ENCODE measurements at places on chromosomes 4 and X. TPM values are rescaled to one million over a fixed set of nuclear protein-coding genes. Genes with fewer than 3 reads are reported as not detected.

DNA sequence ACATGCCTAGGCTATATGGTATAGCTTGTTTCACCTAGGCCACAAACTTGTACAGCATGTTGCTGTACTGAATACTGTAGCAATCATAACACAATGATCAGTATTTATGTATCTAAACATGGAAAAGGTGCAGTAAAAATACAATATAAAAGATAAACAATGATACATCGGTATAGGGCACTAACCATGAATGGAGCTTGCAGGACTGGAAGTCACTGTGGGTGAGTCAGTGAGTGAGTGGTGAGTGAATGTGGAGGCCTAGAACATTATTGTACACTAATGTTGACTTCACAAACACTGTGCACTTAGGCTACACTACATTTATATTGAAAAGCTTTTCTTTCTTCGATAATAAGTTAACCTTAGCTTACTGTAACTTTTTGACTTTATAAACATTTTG lies 45.6 kb upstream of the ANK2 start:
- no peaks in the 10 kb centered on the region for H3K4me1 ChIP-seq
- H3K27me3 ChIP-seq: no peaks in the 10 kb centered on the region
- H3K27ac ChIP-seq: no peak overlapping the region
- H3K36me3 ChIP-seq: no peaks in the 10 kb centered on the region

GRCh38 chr4:105014234-105014633 lies 132.4 kb upstream of the TET2 start:
- H3K36me3 ChIP-seq: no peaks in the 10 kb centered on the region
- H3K27ac ChIP-seq: no peak overlapping the region
- DNase-seq: no peak
- no peaks in the 10 kb centered on the region for H3K27me3 ChIP-seq
- no peak overlapping the region for H3K4me3 ChIP-seq
- no peaks in the 10 kb centered on the region for H3K4me1 ChIP-seq

GRCh38 chr4:41853973-41854372 lies 81.3 kb upstream of the TMEM33 start:
- H3K4me3 ChIP-seq: no peak overlapping the region
- H3K27me3 ChIP-seq: peaks cover 12% of the 10 kb centered on the region
- DNase-seq: no peak
- H3K27ac ChIP-seq: no peak overlapping the region

GRCh38 chr4:82648356-82648755 lies 86.6 kb upstream of the TMEM150C start:
- no peaks in the 10 kb centered on the region for H3K27me3 ChIP-seq
- H3K4me3 ChIP-seq: no peak overlapping the region
- no peaks in the 10 kb centered on the region for H3K4me1 ChIP-seq
- no peak overlapping the region for H3K27ac ChIP-seq
- no peak for DNase-seq

DNA sequence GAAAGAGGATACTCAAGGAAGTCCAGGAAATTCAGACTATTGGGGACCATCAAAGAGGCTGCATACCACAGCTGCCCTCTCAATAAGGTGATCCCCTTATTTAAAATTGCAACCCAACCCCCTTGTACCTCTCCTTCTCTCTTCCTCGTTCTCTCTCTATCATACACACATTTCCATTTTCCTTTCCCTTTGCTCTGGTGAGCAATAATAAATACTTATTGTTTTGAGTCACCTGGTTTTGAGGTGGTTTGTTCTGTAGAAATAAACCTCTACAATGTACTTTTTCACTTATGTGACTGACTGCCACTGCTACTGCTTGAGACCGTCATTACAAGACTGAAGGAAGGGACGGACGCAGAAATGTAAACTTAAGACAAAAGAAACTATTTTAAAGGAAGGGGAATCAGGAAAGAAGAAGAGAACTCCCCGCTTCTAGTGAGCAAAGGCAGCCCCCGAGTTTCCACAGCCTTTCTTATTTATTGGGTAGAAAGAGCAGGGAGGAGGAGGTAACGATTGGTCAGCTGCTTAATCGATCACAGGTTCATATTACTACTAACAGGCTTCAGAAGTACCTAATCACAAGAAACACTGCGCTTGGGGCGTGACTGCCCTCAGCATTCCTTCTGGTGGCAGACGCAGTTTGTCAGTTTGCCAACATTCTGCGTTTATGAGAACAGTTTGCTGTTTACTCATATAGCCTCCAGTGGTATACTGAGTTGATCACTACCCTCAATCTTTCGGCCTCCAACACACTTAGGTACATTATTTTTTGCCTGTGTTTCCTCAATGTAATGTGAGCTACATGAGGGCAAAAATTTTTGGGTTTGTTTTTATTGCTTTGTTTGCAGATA lies 16.9 kb upstream of the TMEM165 start:
- no peaks in the 10 kb centered on the region for H3K4me1 ChIP-seq
- H3K4me3 ChIP-seq: no peak overlapping the region
- H3K36me3 ChIP-seq: no peaks in the 10 kb centered on the region
- no peak for DNase-seq
- H3K27me3 ChIP-seq: no peaks in the 10 kb centered on the region

DNA sequence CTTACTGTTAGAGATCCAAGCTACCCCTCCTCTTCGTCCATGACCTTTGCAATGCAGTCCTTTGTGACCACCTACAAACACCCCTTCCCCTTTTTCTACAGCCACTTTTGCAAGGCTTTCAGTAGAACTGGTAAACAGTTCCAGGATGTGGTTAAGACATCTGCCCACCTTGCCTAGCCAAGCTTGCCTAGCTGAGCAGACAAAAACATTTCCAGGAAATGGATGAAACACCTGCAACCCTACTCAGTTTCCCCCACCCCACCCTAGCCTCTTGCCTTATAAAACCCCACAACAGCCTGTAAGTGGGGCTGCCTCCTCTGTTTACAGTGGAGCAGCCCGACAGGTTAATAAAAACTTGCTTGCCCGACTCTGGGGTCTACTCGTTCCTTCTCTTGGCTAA lies 133.8 kb downstream of the ZC4H2 start:
- H3K4me3 ChIP-seq: no peak overlapping the region
- no peaks in the 10 kb centered on the region for H3K4me1 ChIP-seq
- H3K27me3 ChIP-seq: peaks cover 10% of the 10 kb centered on the region
- DNase-seq: no peak
- H3K27ac ChIP-seq: no peak overlapping the region
- no peaks in the 10 kb centered on the region for H3K36me3 ChIP-seq

- H3K36me3 ChIP-seq: no peaks in the 10 kb centered on the region
- no peaks in the 10 kb centered on the region for H3K27me3 ChIP-seq
These were observed 53.0 kb upstream of the FBXW7 start for GRCh38 chr4:152588869-152589268.

- H3K27ac ChIP-seq: no peak overlapping the region
- no peak for DNase-seq
- no peaks in the 10 kb centered on the region for H3K4me1 ChIP-seq
- no peaks in the 10 kb centered on the region for H3K27me3 ChIP-seq
- no peak overlapping the region for H3K4me3 ChIP-seq
- no peaks in the 10 kb centered on the region for H3K36me3 ChIP-seq
These were observed 95.7 kb upstream of the GRIA3 start for GRCh38 chrX:123088331-123088730.

GRCh38 chr4:24937176-24937916 lies 24.5 kb upstream of the CCDC149 start:
- H3K4me1 ChIP-seq: no peaks in the 10 kb centered on the region
- no peak overlapping the region for H3K27ac ChIP-seq
- H3K4me3 ChIP-seq: no peak overlapping the region
- DNase-seq: no peak
- no peaks in the 10 kb centered on the region for H3K27me3 ChIP-seq
- no peaks in the 10 kb centered on the region for H3K36me3 ChIP-seq

- H3K27me3 ChIP-seq: no peaks in the 10 kb centered on the region
- H3K36me3 ChIP-seq: no peaks in the 10 kb centered on the region
- H3K4me3 ChIP-seq: no peak overlapping the region
- H3K4me1 ChIP-seq: no peaks in the 10 kb centered on the region
- H3K27ac ChIP-seq: no peak overlapping the region
- DNase-seq: no peak
These were observed 888.9 kb downstream of the PCDH18 start for GRCh38 chr4:136643416-136643815.

DNA sequence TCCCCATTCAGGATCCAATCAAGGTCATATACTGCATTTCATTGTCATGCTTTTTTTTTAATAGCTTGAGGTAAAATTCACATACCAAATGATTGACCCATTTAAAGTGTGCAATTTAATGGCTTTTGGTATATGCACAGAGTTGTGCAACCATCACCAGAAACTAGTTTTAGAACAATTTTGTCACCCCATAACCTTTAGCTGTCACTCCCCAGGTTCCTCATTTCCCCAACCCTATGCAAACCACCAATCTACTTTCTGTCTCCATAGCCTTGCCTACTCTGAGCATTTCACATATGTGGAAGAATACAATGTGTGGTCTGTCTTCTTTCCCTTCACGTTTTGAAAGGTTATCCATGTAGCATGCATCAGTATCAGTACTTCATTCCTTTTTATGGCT lies 1.4 kb upstream of the SMAD1 start:
- peaks cover 3% of the 10 kb centered on the region for H3K36me3 ChIP-seq
- DNase-seq: no peak
- H3K27ac ChIP-seq: no peak overlapping the region
- H3K27me3 ChIP-seq: no peaks in the 10 kb centered on the region
- peak overlapping the region; percentile 98 for H3K4me3 ChIP-seq

GRCh38 chrX:150913511-150913910 lies 15.0 kb upstream of the CD99L2 start:
- DNase-seq: no peak
- no peaks in the 10 kb centered on the region for H3K27me3 ChIP-seq
- H3K4me3 ChIP-seq: no peak overlapping the region

GRCh38 chrX:11537141-11537540 lies 128.6 kb downstream of the ARHGAP6 start:
- peaks cover 7% of the 10 kb centered on the region for H3K4me1 ChIP-seq
- H3K4me3 ChIP-seq: no peak overlapping the region
- DNase-seq: no peak

DNA sequence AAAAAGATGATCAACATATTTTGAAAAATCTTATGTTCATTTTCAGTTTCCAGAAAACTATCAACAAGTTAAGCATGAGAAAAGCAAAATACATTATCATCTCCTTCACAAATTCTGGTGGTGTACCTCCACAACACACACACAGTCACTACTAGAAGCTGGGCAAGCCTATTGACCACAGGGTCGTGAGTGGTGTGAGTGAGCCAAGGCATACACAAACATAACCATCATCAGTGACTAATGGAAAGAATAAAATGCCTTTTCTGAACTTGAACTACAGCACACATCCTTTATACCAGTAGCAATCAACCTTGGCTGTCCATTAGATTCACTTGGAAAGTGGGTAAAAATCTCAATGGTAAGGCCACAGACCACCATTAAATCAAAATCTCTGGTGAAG lies 180.2 kb downstream of the FAM47B start:
- no peaks in the 10 kb centered on the region for H3K4me1 ChIP-seq
- DNase-seq: no peak
- H3K36me3 ChIP-seq: no peaks in the 10 kb centered on the region
- H3K27ac ChIP-seq: no peak overlapping the region
- no peaks in the 10 kb centered on the region for H3K27me3 ChIP-seq
- H3K4me3 ChIP-seq: no peak overlapping the region

DNA sequence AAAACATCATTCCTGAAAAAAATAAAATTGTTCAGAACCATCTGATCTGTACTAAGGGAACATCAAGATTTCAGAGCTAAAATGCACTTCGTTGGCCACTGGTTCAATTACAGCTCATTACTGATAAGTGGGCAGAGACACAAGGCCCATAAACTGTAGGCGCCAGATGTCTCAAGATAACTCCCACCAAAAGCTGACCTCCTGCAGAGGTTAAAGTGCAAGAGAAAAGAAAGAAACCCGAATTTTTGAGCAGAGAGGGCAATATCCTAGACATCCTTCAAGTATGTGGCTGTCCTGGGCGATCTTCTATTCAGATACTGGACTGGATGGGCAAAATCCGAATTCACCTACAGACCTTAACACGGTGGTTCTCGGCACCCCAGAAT lies 660 bp downstream of the GEMIN8 start:
- H3K36me3 ChIP-seq: no peaks in the 10 kb centered on the region
- H3K27ac ChIP-seq: peak overlapping the region; percentile 91
- H3K4me3 ChIP-seq: peak overlapping the region; percentile 72
- H3K4me1 ChIP-seq: peaks cover 13% of the 10 kb centered on the region

The CLGN gene
- 0.67 TPM for total RNA-seq

The REELD1 gene
- not detected for total RNA-seq

The TBC1D9 gene
- total RNA-seq: 5.4 TPM

The TCEAL7 gene
- total RNA-seq: 1.2 TPM

The SPIN2A gene
- 0.12 TPM for total RNA-seq

The LRP2BP gene
- total RNA-seq: 0.93 TPM

The GLUD2 gene
- total RNA-seq: 0.42 TPM

All from psoas muscle (tissue), 8 donors.